ENCODE measurements at places on chromosomes 4 and X.

- no peak for DNase-seq
These were observed 125.9 kb upstream of the ETNPPL start for GRCh38 chr4:108888769-108889168.

GRCh38 chr4:141739636-141740035 is 103.3 kb downstream of the IL15 start:
- DNase-seq, result no peak

DNA sequence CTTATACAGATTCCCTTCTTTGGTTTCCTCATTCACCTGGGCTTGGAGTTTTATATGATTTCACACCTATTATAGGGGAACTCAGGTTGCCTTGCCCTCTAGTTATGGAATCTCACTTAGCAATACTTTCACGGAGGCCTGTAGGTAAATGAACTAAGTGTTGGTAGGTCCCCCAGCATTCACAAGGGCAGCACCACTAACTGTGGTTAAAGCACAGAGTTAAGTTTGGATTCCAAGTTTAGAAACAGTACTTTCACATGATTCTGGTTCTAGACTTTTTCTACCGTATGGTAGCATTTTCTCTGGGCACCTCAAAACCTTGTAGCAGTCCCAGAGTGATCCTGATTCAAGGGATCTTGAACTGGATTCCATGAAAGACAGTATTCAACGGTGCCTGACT is 46.4 kb downstream of the SH2D1A start:
- DNase-seq, result no peak

- no peak for DNase-seq
These were observed 345 bp downstream of the SLC6A8 start for GRCh38 chrX:153688071-153688470.

DNA sequence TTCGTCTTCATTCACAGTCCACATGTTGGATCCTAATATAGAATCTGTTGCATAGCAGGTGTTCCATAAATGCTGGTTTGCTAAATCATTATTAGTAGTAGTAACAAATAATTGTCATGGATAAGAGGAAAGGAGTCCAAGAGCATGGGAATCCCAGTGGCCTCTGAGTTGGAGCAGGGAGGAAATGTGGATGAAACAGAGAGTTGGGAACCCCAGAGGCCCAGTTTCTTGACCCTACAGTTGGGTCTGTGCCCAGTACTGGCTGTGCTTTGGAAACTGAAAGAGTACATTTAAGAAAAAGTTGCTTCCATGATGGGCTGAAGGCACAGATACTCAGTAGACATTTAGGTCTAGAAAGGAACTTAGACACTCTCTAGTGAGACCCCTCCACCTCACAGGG is 149.4 kb upstream of the PSAPL1 start:
- DNase-seq, result no peak

GRCh38 chrX:9390121-9390520 is 74.7 kb upstream of the TBL1X start:
- DNase-seq, result no peak

DNA sequence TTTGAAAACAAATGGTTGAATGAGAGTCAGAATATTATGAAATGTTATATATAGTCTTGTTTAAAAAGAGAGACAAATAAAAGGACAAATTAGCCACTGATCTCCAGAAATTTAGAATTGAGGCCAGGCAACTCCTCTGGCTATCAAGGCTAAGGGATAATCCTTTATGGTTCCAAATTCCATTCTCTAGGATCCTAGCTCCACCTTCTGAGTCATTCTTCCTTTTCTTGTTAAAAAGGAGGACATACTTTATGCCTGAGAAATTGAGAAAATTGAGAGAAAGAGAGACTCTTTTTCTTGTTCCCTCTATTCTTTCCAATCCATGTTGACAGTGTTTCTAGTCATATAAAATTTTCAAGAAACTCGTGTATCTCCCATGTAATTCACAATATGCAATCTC is 1299.5 kb downstream of the FSTL5 start:
- no peak for DNase-seq

DNA sequence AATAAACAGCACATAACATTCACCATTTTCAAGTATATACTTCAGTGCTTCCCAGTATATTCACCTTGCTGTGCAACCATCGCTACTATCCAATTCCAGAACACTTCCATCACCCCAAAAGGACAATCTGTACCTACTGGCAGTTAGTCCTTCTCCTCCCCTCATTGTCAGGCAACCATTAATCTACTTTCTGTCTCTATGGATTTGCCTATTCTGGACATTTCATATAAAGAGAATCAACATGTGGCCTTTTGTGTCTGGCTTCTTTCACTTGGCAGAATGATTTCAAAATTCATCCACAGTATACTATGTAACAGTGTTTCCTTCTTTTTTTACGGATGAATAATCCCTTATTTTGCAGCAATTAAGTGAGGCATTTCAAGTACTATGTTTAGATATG is 189.4 kb downstream of the FBXW7 start:
- DNase-seq, result no peak

DNA sequence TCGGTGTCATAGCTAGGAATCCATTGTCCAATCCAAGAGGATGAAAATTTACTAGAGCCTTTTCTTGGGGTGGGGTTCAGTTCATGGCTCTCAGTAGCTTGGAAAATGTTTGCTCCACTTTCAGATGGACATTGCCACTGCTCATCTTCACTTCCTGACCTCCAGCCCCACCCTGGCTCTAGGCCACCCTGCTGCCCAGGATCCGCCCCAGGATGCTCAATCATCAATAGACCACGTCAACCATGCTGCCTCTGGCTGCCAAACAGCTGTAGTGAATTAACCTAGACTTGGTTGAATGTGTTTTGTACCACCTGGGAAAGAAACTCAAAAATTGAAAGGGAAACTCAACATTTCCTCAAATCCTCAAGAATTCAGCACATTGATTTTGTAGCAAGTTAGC is 37.2 kb upstream of the HSD17B10 start:
- DNase-seq, result no peak

DNA sequence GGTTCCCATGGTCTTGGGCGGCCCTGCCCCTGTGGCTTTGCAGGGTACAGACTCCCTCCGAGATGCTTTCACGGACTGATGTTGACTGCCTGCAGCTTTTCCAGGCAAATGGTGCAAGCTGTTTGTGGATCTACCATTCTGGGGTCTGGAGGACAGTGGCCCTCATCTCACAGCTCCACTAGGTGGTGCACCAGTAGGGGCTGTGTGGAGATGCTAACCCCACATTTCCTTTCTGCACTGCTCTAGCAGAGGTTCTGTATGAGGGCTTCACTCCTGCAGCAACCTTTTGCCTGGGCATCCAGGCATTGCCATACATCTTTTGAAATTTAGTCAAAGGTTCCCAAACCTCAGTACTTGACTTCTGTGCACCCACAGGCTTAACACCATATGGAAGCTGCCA is 176.1 kb downstream of the DCAF12L1 start:
- no peak for DNase-seq

DNA sequence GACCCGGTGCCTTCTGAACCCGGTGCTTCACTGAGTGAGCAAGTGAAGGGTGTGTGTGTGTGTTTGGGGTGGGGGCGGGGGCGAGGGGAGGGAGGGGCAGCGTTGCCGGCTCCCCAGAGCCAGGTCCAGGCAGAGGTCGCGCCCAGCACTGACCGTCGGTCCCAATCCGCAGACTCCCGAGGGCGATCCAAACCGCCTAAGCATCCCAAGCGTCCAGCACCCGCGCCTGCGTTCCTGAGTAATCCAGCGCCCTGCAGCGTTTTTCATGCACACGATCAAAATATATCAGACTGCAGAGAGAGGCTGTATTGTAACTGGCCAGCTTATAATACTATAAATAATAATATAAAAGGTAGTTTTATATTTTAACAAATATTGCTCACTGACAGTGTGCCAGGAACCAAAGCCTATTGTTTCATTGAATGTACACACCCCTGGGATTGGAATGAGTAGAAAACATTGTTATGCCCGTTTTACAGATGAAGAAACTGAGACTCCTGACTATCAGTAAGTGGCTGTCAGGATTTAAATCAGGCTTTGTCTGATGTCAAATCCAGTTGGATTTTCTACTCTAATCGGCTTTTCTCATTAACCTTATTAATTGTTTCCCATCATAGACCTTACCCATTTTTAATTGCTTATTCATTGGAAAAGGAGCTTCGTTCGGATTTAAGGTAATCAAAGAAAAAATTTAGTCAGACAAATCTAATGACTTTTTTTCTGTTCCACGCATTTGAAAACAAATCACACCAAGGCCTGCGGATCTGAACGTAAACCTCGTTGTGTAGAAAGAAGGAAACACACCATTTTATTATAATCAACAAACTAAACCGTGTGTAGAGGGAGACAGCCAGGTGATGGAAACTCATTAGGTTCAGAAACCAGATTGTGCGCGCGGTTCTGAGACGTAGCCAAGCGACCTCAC is 4.0 kb upstream of the NKX3-2 start:
- DNase-seq, result no peak

- DNase-seq, result no peak
These were observed 111.2 kb downstream of the TBL1X start for GRCh38 chrX:9576059-9576458.
